NCI-H526 (cell line): ENCODE measurements at places on chromosomes 2 and 18.

- DNase-seq = no peak
Observed at GRCh38 chr2:218039171-218039570, 29.9 kb upstream of the RUFY4 start.

DNA sequence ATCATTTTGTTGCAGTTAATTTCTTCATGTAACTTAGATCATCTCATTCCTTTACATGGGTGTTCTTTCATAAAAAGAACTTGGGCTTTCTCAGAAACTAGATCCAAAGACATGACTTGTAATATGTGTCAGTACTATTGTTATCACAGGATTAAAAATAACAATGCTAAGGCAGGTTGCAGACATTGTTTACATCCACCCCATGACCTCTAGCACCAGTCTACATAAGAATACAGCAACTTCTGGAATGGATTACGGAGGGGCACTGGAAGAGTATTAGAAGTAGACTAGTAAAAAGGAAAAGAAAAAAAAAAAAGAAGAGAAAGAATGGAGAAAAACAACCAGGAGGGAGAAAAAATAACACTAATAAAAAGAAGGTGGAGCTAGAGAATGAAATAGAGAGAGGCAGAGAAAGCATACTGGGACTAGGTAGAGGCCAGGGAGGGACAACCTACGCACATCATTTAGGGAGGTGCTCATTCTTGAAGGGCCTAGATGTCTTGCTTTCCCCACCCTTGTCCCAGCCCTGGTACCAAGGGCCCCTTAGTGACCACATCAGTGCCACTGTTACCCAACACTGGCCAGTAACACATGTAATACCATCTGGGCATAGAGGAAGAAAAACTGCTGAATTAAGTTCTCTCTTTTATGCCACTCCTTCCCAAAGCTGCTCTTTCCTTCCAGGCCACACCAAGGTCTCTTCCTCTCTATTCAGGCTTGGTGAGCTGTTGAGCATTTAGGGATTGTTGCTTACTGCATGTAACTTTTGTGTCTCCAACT is 70.6 kb upstream of the KLF7 start:
- DNase-seq = no peak

DNA sequence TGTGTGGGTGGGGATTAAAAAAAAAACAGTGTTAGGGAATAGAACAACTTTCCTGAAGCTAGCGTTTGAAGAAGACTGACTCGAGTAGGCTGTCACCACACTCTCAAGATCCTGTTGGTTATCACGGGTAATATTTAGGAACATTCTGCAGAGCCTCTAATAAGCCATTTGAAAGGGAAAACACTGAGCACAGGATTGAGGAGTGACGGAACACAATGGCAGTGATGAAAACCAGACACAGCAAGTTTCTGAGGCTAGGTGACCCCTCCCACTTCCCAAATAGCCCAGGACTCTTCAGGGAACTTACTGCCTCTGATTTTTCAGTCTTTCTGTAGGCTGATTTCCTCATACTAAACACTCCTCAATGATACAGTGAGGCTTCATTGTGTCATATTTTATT is 88.2 kb upstream of the TMEM200C start:
- DNase-seq = no peak

DNA sequence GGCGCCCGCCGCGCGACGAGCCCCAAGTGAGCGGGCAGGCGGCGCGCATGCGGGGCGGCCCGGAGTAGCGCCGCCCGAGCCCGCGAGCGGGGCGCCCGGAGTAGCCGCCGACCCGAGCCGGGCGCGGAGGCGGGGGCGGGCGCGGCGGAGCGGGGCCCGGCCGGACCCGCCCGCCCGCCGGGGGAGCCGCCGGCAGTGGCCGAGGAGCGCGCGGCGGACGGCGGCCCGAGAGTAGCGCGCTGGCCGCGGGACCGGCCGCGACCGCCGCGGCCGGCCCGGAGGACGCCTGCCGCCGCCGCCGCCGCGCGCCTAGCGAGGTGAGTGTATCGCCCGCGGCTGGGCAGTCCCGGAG is at the start of gene GALNT1:
TSS of gene GALNT1 (plus strand) at position 195 of the 352 bp plus-strand sequence. CDS start 72,923 bp downstream, outside the sequence.
- DNase-seq = no peak

DNA sequence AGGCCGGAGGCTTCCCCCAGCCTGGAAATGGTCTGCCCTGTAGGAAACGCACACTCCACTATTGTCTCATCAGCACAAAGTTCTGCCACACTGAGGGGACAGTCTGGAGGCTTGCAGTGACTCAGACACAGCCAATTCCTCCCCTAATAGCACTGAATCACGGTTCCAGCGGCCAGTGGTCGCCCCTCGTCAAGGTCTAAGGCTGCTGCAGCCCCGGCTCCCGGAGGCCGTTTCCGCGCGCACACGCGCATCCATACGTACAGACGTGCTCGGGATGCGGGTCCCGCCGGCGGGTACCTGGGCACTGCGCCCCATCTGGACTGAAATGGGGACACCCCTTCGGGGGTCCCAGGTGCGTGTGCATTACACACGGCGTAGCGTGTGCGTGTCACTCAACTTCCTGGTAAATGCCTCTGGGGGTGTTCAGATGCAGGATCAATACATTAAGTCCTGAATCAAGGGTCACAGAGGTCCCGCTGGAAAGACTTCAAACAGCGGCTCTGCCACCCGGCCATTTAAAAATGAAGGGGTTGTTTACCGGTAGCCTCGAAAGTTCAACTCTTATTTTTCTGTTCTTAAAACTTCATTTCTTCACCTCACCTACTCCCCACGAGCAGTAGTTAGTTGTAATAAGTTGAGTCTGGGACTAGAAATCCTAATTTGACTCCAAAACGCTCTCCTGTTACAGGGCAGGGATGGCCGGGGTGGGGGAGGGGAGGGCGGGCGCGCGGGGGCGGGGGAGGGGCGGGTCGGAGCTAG is 572 bp upstream of the ZNF516 start:
- peak; percentile 75 for DNase-seq

GRCh38 chr2:121237336-121237979 is 47.5 kb downstream of the TFCP2L1 start:
- no peak for DNase-seq

- DNase-seq = no peak
Observed at GRCh38 chr18:3440341-3440740, 9.6 kb upstream of the TGIF1 start.

GRCh38 chr2:191352536-191352935 is 107.3 kb downstream of the MYO1B start:
- DNase-seq = no peak

DNA sequence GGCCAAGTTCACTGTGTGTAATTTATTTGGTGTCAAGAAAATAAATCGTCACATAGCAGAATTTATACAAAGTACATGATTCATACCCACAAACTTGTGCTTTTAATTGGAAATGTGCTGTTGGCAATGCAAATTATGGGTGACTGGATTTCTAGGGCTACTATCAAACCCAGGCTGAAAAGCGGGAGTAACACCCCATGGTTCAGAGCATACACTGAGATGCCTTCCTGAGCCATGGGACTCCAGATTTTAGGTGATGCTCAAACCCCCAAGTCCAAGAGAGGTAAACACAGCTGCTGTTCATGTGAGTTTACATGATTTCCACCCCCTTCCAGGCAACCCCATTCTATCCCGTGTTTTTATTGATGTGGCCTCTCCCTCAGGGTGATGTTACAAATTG is 565.9 kb upstream of the ID2 start:
- DNase-seq = peak; percentile 48

GRCh38 chr18:79940814-79941472 is 10.5 kb downstream of the SLC66A2 start:
- DNase-seq = no peak

GRCh38 chr18:75344161-75344560 is 83.3 kb downstream of the SMIM21 start:
- DNase-seq = no peak

GRCh38 chr2:207502577-207503198 is 27.1 kb upstream of the CREB1 start:
- DNase-seq = no peak

- no peak for DNase-seq
Observed at GRCh38 chr18:24428709-24429108, 2.2 kb downstream of the IMPACT start.

DNA sequence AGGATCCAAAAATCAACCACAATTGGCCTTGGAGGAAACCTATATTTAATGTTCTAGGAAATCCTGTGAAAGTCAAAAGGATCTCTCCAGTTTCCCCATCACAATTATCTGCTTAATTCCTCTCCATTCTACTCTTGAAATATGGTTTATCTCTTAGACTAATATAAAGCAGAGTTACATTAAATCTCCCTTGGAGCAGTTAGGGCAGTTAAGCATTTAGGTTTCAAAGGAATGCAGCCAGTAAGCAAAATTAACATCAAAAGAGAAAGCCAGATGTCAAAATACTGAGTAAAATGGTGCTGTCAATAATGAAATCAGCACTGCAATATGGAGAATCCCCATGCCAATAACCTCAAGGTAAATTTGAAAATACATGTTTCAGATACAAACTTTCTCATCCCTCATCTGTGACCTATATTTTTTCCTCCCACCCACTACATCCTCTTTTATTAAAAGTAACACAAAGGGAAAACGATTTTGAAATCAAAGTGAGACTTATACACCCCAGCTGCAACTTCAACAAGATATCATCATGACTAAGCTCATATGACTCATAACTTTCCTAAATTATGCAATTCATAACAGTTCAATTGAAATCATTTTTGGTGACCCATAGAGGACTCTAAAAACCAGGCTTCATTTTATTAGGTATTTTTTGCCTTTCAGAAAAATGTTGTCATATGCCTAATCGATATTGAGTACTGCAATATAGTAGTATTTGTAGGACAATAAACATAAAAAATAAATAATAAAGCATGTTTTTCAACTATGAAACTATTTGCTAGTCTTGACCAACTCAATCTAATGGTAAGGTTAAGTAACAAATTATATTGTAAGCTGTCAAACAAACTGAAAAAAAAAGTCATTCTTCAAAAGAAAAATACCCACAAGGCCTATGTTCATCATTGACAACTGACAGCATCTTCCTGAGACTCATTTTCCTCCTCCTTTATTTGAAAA is 3.1 kb downstream of the ADAM17 start:
- no peak for DNase-seq

- DNase-seq = no peak
Observed at GRCh38 chr2:155830817-155831579, 501.5 kb downstream of the NR4A2 start.

GRCh38 chr2:25323042-25323514 is 18.6 kb downstream of the DNMT3A start:
- DNase-seq = no peak

DNA sequence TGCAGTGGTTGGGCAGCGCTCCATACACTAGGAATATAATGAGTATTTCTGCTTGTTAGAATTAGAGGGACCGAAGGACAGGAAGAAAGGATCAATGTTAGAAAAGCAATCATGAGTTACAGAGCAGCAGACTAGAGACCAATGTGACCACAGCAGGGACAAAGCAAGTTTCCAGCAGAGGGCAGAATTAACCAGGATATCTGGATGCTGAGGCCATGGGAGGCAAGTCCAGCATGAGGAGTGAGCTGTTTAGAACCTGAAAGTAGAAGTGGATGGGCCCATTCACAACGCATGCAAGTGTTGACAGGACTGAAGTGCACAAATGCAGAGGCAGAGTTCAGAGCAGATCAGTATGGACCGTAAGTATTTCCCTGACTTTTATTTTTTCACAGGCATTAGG is 910.4 kb upstream of the GYPC start:
- peak; percentile 50 for DNase-seq

GRCh38 chr2:172698041-172698863 is 37.4 kb upstream of the RAPGEF4 start:
- DNase-seq = no peak

- DNase-seq = no peak
Observed at GRCh38 chr2:137435162-137435561, 529.1 kb upstream of the HNMT start.
